ENCODE measurements at places on chromosomes 3 and 15.

- no peak for DNase-seq
These were observed 62.5 kb upstream of the ANKRD28 start for GRCh38 chr3:15860014-15860934.

- DNase-seq = no peak
These were observed 276.2 kb upstream of the LRRFIP2 start for GRCh38 chr3:37450561-37450960.

GRCh38 chr3:25856902-25857518, 67.1 kb downstream of the OXSM start:
- DNase-seq = no peak

- no peak for DNase-seq
These were observed 59.1 kb upstream of the TLE3 start for GRCh38 chr15:70156671-70157271.

DNA sequence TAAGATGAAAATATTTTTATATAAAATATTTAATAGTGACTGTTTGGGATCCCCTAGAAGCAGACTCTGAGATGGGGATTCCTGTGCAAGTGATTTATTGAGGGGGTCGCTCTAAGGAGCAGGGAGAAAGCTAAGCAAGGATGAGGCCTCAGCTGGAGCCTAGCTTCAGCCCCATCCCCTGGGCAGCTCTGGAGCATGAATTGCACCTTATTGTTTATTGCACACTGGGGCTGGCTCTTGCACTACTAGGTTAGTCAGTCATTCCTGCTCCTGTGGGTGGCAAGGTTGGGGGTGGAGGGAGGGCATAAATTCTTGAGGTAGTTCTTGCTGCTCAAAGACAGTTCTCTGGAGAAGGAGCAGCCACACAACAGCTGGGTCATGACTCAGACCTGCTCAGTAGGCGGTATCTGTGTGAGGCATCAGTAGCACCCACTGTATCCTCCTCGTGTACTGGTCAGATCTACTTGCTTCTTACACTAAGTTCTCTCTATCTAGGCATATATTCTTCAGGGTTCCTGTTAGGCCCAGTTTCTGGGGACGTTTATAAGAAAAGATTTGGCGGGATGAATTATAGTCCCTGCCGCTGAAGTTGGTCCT, 27.2 kb upstream of the TNFSF10 start:
- peak; percentile 59 for DNase-seq

- peak; percentile 45 for DNase-seq
These were observed at the start of gene PLCL2 for GRCh38 chr3:16884748-16885592. PLCL2 (plus strand) TSS chr3:16884955; CDS start chr3:16885040, 85 bp downstream.

DNA sequence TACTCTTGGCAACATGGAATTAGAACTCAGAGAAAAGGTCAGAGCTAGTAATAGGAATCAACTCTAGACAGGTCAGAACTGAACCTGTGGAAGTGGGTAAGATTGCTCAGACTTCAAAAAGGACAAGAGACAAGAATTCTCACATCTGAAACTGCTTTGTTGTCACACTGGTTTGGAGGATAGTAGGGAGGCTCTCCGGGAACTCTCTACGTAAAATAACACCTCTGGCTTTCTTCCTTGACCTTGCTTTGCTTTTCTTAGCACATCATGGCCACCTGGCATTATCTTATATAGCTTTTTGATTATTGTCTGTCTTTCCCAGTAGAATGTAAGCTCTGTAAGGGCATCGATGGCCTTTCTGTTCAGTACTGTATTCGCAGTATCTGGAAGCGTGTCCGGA, 13.2 kb upstream of the NFKBIZ start:
- no peak for DNase-seq

GRCh38 chr3:99927671-99928457, 110.2 kb downstream of the CMSS1 start:
- DNase-seq = no peak

- no peak for DNase-seq
These were observed 112.4 kb downstream of the FRMD5 start for GRCh38 chr15:44082558-44083157.

DNA sequence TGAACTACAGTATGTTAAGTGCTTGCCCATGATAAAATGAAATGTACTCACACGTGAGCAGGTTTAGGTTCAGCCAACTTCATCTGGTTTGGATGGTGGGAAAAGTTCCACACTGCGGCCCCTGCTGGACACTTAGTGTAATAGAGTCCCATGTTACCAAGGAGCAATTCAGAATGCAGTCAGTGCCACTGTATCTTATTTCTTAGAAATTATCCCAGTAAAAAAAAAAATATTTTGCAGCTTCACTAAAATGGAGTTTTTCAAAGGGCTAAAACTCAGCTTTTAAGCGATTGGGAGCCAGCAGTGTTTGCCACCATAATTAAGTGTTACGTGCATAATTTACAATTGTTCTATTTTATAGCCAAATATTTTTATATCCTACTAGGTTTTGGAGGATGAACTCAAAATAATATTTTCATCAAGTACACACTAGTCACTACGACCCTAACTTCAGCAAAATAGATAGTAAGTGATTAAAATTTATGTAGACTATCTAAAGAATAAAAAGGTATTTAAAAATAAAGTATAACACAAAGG, 371.7 kb upstream of the GBE1 start:
- peak; percentile 2 for DNase-seq

DNA sequence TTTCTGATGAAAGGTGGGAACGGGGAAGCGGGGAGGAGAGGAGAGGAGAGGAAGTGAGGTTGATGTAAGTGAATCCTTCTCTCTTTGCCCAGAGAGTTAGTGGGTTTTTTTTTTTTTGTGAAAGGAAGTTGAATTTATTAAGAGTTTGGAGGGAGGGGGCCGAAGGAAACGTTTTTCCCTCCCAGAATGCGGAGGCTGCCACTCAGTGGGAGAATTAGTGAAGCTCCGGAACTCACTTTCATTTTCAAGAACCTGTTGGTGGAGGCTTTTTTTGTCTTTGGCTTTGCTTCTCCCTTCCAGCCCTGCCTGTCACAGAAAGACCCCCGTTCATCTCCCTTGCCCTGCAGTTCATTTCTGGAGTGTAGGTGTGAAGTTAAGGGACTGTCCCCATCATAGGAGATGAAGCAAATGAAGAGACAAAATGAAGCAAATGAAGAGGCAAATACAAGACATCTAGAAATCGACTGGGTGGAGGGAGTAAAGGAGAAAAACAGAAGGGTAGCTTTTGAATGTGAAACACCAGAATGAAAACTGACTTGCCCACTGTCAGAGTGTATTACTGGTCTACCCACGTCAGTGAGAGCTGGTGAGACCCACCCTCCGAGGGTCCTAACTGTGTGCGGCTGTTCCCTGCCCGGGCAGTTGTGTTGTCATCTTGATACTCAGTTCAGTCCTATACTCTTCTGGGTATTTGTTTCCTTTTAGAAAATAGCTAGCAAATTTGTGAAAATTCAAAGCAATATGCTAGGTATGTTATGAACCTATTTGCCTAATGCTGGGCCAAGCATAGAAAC, 91.5 kb downstream of the ITPR1 start:
- no peak for DNase-seq

DNA sequence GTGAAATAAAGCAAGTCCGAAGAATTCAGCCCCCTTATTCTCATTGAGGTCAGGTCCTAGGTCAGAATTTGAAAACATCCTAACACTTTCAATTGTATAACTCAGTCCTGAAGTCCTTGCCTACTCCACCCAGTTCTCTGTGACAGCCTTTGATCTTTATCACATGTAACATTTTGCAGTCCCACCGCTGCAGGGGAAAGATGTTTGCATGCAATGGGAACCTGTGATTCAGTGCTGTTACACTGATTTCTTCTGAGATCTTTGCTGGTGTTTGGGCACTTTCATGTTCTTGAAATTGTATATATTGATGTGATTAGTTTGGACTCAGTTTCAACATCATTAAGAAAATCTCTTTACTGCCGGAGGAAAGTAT, 18.0 kb upstream of the SECISBP2L start:
- DNase-seq = no peak

GRCh38 chr15:74835312-74835823, 7.6 kb downstream of the ULK3 start:
- no peak for DNase-seq

GRCh38 chr3:136637176-136637575, 115.0 kb downstream of the STAG1 start:
- no peak for DNase-seq

- DNase-seq = no peak
These were observed 241.6 kb upstream of the AZI2 start for GRCh38 chr3:28590216-28590615.

GRCh38 chr3:9683426-9683825, 20.2 kb upstream of the CPNE9 start:
- DNase-seq = no peak

- DNase-seq = no peak
These were observed 47.3 kb downstream of the IQSEC1 start for GRCh38 chr3:13025778-13026518.

GRCh38 chr3:89340408-89340807, 233.0 kb downstream of the EPHA3 start:
- DNase-seq = no peak

DNA sequence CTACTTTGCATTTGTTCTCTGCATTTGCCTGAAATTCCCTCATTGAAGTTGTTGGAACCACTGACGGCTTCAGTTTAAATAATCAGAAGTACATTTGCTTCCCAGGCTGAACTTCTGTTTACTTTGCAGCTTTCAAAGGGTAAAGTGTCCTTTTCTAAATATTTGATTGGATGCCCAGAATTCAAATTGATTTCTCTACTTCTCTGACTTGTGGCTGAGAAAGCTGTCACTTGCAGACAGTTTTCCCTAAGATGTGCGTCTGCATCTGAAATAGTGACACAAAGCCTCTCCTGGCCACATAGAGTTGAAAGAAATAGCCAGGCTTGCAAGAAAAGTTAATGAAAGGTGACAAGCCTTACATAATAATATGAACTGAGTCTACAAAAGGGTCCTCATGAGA, 299.6 kb downstream of the THSD4 start:
- DNase-seq = no peak

- DNase-seq = no peak
These were observed 60.6 kb downstream of the TCF12 start for GRCh38 chr15:56978898-56979662.

GRCh38 chr3:2873986-2874385, 236.2 kb downstream of the IL5RA start:
- DNase-seq = no peak

DNA sequence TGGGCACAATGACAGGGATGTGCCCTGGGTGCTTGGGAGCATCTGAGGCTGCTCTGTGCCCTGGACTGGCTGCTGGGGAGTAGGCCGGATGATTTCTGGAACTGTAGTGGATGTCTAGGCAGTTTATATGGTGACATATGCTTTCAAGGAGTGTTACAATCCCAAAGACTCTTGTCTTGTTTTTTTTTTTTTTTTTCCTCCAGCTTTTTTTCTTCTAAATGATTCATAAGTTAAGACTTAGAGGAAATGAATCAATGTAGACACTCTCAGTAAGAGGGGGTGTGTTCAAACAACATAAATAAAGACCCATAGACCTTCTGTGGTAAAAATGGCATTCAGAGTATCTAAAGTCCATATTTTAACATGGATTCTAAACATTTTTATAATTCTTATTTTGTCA, 706.1 kb upstream of the GOLIM4 start:
- no peak for DNase-seq

- DNase-seq = no peak
These were observed 100.8 kb downstream of the EEFSEC start for GRCh38 chr3:128254066-128254590.

- DNase-seq = peak; percentile 61
These were observed 11.5 kb upstream of the CHAC1 start for GRCh38 chr15:40941528-40942336.

DNA sequence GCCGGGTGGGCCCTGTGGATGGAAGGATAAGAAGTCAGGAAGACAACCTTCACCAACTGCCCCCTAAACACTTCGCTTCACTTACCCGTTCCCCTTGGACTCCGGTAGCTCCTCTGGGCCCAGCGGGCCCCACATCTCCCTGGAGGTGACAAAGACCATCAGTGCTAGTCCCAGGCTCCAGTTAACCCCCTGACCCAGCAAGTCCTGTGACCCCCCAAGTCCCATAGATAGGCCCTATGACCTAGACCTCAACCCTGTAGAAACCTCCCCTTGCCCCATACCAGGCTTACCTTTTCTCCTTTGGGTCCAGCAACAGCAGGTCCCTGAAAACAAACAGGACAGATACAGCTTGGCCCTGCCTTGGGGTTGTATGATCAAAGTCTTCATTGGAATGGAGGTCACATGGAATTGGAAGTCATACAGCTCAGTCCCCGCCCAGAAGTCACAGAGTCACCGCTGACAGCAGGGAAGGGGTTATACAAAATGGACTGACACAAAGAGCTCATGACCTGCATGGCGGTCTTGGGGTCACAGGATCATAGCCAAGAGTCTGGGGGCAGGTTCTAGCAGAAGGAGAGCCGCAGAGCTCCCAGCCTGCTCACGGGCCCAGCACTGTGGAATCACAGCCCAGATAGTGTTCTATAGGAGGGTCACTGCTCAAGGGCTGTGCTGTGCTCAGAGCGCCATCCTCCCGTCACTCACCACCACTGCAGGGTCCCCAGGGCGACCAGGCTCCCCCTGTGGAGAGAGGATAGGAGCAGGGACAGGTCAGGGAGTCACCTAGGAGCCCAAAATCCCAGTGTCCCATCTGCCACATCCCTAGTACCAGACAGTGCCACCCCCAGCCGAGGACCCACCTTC, 13.3 kb downstream of the COL7A1 start:
- DNase-seq = no peak

- no peak for DNase-seq
These were observed 74.1 kb upstream of the RAP2B start for GRCh38 chr3:153087595-153088566.

DNA sequence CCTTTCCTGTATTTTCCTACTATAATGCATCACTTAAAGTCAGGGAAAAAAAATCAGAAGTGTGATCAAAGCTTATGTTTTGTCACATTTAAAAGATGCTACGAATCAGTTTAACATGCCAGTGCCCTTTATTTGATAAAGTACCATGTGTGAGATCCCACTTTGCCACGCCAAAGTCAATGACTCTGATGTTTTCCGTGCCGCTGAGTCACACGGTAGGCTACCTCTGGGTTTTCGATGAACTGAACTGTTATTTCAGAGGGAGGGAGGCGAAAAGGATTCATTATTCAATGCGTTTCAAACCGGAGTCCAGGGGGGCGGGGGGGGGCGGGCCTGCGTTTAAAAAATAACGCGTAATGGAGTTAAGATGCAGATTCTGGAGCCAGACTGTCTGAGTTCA, 203.0 kb downstream of the ABHD5 start:
- DNase-seq = no peak

DNA sequence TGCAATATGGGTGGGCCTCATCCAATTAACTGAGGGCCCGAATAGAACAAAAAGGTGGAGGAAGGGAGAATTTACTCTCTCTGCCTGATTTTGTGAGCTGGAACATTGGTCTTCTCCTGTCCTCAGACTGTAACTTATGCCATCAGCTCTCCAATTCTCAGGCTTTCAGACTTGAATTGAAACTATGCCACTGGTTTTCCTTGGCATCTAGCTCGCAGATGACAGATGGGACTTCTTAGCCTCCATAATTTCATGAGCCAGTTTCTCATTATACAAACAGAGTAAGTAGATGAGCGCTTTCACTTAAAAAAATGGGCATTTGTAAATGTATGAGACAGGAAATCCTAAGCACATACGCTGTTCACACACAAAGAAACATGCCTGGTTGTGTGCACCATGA, 8.7 kb upstream of the PTX3 start:
- no peak for DNase-seq
